ENCODE measurements at places on chromosomes 7 and 10.

DNA sequence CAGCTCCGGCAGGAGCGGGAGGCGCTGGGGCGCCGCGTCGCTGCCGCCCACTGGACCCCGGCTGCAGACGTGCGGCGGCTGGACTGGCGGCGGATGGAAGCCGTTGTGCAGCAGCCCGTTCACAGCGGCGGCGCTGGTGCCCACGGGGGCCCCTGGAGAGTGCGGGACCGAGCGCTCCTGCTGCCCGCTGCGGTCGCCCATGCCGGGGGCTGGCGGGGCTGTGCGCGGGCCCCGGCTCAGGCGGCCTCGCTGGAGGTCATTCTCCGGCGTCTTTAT, 413 bp downstream of the PANK1 start:
- no peak for DNase-seq

- no peak for DNase-seq
Measured at GRCh38 chr10:28977518-28977917, 300.2 kb downstream of the BAMBI start.

DNA sequence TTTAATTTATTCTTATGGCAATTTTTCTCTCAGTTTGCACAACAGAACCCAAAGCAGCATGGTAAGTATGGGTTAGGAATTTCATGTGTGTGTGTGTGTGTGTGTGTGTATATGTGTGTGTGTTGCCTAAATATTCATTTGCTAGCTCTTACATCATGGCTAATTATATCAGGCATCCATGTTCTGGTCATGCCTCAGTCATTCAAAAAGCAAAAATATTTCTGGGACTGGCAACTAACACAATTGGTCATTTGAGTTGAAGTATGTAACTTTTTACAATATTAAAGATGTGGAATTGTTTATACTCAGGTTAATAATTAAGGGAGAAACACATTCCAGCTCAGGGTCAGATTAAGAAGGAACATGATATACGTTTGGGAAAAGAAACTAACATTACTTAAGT, 67.6 kb upstream of the PHYHIPL start:
- no peak for DNase-seq

DNA sequence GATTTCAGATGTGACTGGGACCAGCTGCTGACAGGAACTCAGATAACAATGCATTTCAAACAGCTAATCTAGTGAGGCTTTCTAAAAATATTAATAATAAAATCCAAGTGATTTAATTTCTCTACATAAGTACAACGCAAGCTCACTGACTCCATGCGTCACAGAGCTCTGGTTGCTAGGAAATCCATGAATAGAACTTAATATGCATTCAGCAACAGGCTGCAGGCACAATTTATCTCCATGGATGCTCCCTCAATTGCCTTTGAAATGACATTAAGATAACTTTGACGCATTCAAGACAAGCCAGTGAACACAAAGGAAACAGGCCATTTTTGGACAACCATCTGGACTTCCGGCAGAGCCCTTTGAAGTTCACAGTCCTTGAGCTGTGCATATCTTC, 118.7 kb upstream of the COL1A2 start:
- DNase-seq = no peak

GRCh38 chr10:72511459-72511858, 114.4 kb downstream of the MICU1 start:
- DNase-seq = no peak

DNA sequence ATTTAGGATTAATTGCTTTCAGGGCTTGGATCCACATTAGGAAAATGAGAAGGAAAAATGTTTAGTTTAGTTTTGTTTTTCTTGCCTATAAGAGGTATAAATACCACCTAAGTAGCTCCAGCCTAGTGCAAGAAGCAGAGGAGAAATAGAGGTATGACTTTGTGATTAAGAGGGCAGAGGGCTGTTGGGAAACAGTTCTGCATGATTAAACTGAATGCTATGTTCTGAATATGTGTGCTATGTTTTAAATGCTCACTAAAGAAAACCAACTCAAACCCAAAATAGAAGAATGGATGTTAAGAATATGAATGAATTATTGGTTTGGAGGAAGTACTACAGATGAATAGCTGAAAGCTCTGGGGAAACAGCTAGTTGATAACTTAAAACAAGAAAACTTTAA, 7.6 kb downstream of the CALCR start:
- DNase-seq = no peak

- DNase-seq = no peak
Measured at GRCh38 chr7:151427705-151428377, 12.1 kb downstream of the CRYGN start.

DNA sequence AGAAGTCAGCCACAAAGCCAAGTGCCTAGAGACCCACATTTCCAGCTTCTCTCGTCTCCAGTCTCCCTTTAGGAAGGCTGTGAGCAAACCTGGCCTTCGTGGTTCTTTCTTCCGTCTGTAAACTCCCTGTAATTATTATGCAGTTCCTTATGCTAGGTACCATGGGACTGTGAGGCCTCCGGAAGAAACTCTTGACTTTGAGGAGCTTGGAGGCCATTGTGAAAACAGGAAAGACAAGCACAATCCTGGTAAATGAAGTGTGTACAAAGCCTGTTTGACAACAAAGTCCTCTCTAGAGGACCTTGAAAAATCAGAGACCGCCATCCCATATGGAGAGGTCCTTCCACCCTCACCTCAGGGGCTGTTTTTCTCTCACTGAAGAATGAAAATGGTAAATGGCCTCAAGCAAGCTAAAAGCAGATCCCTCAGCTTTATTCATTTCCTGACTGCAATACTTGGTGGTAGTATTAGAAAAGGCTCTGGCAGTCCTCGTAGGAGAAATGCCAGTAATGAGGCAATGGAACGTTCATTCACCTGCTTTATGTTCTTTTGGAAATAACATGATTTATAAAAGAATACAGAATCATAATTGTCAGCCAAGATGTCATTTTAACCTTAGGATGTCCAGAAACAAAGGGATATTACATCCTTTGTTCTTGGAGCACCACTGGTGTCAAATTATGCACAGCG, 926.4 kb downstream of the LRMDA start:
- no peak for DNase-seq

DNA sequence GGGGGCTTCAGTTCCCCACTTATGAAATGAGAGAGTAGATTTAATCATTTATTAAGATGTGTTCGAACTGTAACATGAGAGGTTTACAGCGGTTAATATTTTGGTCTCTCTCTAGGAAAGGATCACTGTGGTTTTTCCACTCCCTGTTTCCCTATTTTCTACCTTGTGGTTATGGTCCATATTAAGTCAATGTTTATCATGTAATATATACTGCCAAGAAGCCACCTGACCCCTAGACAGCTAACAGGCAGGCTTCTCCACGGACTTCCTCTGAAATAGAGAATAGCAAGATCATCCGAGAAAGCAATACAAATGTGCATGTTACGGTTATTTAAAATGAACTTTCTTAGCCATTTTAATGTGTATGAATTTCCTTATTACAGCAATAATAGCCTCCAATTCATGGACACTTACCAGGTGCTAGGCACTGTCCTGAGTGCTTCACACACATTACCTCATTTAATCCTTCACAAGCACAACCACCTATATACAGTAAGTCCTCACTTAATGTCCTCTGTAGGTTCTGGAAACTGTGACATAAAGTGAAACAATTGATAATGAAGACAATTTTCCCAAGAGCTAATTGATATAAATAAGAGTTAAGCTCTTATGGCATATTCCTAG, 835 bp upstream of the COL28A1 start:
- DNase-seq = no peak

GRCh38 chr7:106793015-106793975, 71.8 kb upstream of the PIK3CG start:
- DNase-seq = no peak

DNA sequence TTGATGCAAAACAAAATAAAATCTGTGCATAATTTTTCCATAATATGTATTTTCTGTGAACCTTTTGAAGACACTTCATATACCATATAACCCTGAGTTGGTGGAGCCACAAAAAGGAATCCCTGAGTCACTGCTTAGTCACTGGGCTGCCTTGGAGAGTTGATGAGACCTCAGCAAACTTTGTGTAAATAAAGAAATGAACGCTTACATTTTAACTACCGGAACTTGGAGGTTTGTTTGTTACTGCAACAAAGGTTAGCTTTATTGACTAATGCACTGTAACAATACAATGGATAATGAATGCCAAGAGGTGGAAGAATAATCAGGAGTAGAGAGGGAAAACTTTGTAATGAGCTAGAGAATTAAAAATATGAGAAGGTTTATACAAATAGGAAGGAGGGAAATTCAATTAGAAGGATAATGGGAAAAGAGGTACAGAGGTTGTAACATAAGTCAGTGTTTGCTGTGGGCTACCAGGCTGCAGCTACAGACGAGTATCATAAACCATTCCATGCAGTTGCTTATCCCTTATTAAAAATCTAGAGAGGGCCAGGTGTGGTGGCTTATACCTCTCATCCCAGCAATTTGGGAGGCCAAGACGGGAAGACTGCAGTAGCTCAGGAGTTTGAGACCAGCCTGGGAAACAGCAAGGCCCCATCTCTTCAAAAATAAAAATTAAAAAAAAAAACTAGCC, 1042.1 kb downstream of the TYW1 start:
- no peak for DNase-seq
